ENCODE measurements at places on chromosomes 6 and 20. TPM values are rescaled to one million over a fixed set of nuclear protein-coding genes. Genes with fewer than 3 reads are reported as not detected.

DNA sequence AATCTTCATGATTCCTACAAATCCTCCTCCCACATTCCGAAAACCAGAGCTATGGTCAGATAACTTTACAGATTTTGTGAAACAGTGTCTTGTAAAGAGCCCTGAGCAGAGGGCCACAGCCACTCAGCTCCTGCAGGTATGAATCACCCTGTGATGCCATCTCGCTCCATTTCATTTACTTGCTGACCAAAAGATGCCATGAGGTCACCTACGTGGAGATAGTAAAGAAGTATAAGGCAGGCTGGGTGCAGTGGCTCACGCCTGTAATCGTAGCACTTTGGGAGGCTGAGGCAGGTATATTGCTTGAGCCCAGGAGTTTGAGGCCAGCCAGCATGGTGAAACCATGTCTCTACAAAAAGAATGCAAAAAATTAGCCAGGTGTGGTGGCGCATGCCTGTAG lies 30.9 kb downstream of the STK4 start:
- H3K4me3 ChIP-seq: peak overlapping the region; percentile 36
- peaks cover 49% of the 10 kb centered on the region for H3K4me1 ChIP-seq
- H3K36me3 ChIP-seq: peaks cover 69% of the 10 kb centered on the region
- no peaks in the 10 kb centered on the region for H3K27me3 ChIP-seq
- no peak for DNase-seq
- peak overlapping the region; percentile 64 for H3K27ac ChIP-seq

DNA sequence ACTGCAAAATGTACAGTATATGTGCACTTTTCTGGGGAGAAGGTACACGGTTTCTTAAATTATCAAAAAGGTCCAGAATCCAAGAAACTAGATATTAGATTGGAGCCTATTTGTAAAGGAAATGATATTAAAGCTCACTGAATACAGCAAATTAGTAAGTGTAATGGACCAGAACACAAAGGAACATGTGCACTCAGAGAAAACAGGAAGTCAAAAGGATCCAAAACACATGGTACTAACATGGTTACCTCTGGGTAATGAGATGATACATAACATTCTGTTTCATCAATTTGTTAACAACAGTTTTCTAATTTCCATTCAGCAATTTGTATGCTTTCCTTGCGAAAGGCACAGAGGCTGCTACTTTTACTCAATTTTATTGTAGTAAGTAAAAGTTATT lies 18.7 kb downstream of the ZNF322 start:
- H3K27ac ChIP-seq: no peak overlapping the region
- H3K27me3 ChIP-seq: no peaks in the 10 kb centered on the region
- no peak overlapping the region for H3K4me3 ChIP-seq
- DNase-seq: no peak
- no peaks in the 10 kb centered on the region for H3K4me1 ChIP-seq

DNA sequence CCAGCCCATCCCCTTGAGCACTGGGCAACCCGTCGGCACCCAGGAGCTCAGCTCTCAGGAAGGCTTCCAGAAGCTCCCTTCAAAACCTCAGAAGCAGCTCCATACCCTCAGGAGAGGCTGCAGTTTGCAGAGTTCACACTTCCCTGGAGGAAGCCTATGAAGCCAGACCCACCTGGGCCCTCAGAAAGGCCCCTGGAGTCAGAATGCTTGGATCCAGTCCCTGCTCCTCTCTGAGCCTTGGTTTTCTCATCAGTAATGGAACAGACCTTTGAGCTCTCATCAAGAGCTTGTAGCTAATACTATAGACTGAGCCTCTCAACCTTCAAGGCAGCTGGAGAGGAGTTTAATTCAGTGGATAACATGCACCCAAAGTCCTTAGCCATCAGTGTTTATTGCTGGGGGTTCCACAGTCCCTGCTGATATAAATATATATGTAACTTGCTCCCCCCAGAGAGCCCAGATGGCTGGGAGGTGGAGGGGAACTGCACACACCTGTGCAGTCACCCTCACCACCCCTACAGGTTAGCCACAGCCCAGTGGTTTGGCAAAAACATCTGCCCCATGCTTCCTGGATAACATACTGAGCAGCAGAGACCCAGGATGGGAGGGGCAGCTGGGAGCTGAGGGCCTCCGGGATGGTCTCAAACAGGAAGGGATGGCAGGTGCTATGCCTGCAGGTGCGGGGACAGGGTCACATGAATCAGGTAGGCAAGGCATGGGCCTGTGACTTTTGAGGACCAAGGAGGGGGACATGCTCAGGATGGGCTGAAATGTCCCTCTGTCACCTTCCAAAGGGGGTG lies 120.1 kb downstream of the SNX5 start:
- peaks cover 7% of the 10 kb centered on the region for H3K4me1 ChIP-seq
- no peaks in the 10 kb centered on the region for H3K36me3 ChIP-seq
- no peaks in the 10 kb centered on the region for H3K27me3 ChIP-seq
- H3K27ac ChIP-seq: no peak overlapping the region
- no peak for DNase-seq

Gene SNPH
- total RNA-seq: 1.4 TPM

- peaks cover 16% of the 10 kb centered on the region for H3K4me1 ChIP-seq
- H3K36me3 ChIP-seq: no peaks in the 10 kb centered on the region
- no peaks in the 10 kb centered on the region for H3K27me3 ChIP-seq
- H3K4me3 ChIP-seq: peak overlapping the region; percentile 19
- DNase-seq: no peak
- no peak overlapping the region for H3K27ac ChIP-seq
These were observed 9.2 kb downstream of the FOXA2 start for GRCh38 chr20:22575087-22575721.

Gene EPHA7
- not detected for total RNA-seq

- H3K27ac ChIP-seq: no peak overlapping the region
- no peaks in the 10 kb centered on the region for H3K36me3 ChIP-seq
- H3K27me3 ChIP-seq: no peaks in the 10 kb centered on the region
- no peak for DNase-seq
- H3K4me3 ChIP-seq: no peak overlapping the region
These were observed 15.7 kb downstream of the GSTA3 start for GRCh38 chr6:52893803-52894202.

GRCh38 chr6:21404577-21404976 lies 189.0 kb upstream of the SOX4 start:
- H3K4me1 ChIP-seq: no peaks in the 10 kb centered on the region
- no peak for DNase-seq
- H3K27me3 ChIP-seq: no peaks in the 10 kb centered on the region

DNA sequence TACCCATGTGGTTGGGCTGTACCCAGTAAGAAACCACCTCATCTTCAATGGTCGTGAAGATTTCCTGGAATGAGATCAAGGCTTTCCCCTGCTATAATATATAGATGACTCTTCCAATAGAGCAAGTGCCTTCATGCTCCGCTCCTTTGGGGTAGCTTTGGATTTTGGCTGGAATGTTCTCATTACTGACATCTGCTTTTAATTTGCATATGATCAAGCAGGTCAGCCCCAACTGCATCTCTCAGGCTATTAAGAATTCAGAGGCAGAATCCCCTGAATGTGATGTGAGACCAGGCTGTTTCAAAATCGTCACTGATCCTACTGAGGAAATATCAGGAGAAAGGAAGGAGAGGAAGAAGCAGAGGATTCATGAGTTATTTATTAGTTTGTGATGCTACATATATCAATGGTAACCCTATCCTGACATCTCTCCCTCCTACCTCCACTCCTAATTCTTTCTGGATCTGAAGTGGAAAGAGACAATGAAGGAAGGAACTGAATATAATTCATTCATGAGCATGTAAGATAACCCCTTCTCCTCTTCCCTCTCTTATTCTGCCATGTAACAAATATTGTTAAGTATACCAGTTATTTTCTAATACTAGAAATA lies 47.6 kb upstream of the FUCA2 start:
- no peaks in the 10 kb centered on the region for H3K36me3 ChIP-seq
- no peak overlapping the region for H3K27ac ChIP-seq
- H3K4me1 ChIP-seq: no peaks in the 10 kb centered on the region
- no peak overlapping the region for H3K4me3 ChIP-seq
- H3K27me3 ChIP-seq: no peaks in the 10 kb centered on the region

DNA sequence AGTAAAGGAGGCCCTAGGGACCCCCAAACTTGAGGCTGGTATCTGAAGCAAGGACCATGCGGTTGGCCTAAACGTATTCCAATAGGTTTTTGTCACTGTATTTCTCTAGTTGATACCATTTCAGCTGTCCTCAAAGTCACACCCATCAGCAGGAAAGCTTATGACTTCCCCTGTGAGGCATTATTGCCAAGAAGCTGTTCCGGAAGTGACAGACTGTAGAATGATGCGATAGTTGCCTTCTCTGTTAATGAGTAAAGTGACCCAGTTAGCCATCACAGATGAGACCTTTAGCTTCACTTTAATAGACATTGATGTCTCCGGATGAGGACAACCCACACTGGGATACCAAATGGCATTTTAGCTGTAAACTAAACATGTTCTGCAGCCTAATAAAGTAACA lies 147.9 kb downstream of the RNGTT start:
- no peaks in the 10 kb centered on the region for H3K36me3 ChIP-seq
- H3K4me1 ChIP-seq: no peaks in the 10 kb centered on the region
- no peaks in the 10 kb centered on the region for H3K27me3 ChIP-seq
- no peak overlapping the region for H3K27ac ChIP-seq
- no peak overlapping the region for H3K4me3 ChIP-seq

GRCh38 chr6:97316978-97317377 lies 34.0 kb upstream of the MMS22L start:
- H3K4me1 ChIP-seq: no peaks in the 10 kb centered on the region
- H3K27ac ChIP-seq: no peak overlapping the region
- H3K36me3 ChIP-seq: no peaks in the 10 kb centered on the region
- no peak for DNase-seq

DNA sequence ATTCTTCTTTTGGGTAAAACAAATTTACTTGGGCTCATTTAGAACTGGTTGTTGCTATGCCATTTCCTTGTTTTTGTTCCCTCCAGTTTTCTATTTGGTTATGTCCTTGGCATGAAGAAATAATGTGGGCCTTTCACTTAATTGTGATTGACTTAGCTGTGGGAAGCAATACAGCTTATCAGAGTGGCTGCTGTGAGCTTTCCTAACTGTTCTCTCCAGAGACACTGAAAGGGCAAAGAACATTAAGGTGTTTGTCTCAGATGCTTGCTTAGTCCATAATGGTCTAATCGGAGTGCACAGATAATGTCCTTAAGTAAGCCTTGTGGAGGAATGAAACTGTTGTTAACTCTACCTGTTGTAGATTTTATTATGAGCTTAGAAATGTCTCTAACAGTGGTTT lies 56.6 kb downstream of the SH3BGRL2 start:
- no peaks in the 10 kb centered on the region for H3K4me1 ChIP-seq
- DNase-seq: no peak
- H3K36me3 ChIP-seq: no peaks in the 10 kb centered on the region
- no peaks in the 10 kb centered on the region for H3K27me3 ChIP-seq
- H3K27ac ChIP-seq: no peak overlapping the region

GRCh38 chr20:64065062-64065973 lies 2.3 kb downstream of the TCEA2 start:
- peaks cover 73% of the 10 kb centered on the region for H3K4me1 ChIP-seq
- DNase-seq: peak; percentile 84
- H3K4me3 ChIP-seq: peak overlapping the region; percentile 85
- H3K27ac ChIP-seq: peak overlapping the region; percentile 97
- H3K36me3 ChIP-seq: no peaks in the 10 kb centered on the region
- no peaks in the 10 kb centered on the region for H3K27me3 ChIP-seq

DNA sequence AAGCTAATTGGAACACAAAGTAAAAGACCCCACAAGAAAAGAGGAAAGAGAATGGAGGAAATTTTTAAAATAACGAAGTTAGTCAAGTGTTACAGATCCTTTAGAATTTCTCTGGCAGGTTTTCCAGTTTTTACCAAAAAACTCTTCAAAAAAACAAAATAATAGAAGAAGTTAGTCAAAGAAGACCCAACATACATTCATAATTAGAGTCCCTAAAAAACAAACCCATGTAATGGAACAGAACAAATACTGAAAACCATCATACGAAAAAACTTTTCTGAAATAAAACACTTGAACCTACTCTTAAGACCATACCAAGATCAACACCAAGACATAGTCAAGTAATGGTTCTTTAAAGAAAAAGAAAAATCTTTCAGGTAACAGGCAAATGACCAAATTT lies 31.6 kb downstream of the RANBP9 start:
- H3K4me1 ChIP-seq: 0 out of 2 replicates have a peak, but pooled peaks cover 3% of the 10 kb centered on the region
- H3K27ac ChIP-seq: no peak overlapping the region
- DNase-seq: no peak

DNA sequence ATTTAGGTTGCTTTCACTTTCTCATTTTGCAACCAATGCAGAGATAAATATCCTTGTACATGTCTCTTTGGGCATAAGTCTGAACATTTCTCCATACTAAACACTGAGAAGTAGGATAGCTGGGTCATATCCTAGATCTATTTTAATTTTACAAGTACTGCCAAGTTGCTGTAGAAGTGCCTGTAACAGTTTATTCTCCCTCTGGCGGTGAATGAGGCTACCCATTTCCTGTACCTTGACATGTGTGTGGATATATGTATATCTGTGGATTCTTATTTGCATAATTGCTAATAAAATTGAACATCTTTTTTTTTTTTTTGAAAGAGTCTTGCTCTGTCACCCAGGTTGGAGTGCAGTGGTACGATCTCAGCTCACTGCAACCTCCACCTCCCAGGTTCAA lies 48.0 kb upstream of the PNRC1 start:
- H3K4me1 ChIP-seq: no peaks in the 10 kb centered on the region
- no peaks in the 10 kb centered on the region for H3K36me3 ChIP-seq
- no peak overlapping the region for H3K4me3 ChIP-seq
- H3K27me3 ChIP-seq: no peaks in the 10 kb centered on the region
- peak; percentile 46 for DNase-seq

Gene EYS
- not detected for total RNA-seq

DNA sequence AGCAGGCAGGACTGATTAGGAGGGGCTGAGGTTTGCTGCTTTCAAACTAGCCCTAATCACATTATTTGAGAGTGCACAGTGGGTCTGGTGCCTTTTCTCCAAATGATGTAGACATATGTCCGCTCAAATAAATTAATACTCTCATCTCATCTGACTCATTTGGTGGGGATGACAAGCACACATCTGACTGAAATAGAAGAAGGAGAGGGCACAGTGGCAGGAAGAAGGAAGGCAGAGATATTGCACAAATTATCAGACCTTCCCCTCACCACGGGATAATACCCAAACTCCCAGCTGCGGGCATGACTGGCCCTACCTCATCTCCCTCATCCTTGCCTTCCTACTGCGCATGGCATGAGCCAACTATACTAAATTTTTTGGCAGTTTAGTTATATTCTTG lies 33.9 kb upstream of the TNFRSF21 start:
- no peaks in the 10 kb centered on the region for H3K27me3 ChIP-seq
- H3K4me3 ChIP-seq: no peak overlapping the region
- H3K36me3 ChIP-seq: no peaks in the 10 kb centered on the region
- DNase-seq: no peak

DNA sequence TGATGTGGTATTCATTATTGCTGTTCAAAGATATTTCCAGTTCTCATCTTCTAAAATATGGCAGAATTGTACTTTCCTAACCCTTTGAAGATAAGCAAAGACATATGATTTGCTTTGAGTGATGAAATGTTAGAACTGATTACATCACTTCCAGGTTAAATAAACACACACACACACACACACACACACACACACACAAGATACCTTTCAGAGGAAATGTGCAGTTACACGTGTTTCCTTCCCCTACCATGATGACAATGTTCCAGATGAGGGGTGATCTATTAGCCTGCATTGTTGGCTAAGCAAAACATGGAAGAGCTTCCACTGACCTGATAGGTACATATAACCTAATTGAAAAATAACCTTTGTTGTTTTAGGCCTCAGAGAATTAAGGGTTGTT lies 11.7 kb upstream of the FRK start:
- no peaks in the 10 kb centered on the region for H3K27me3 ChIP-seq
- H3K4me1 ChIP-seq: peaks cover 1% of the 10 kb centered on the region
- no peak overlapping the region for H3K4me3 ChIP-seq
- H3K27ac ChIP-seq: no peak overlapping the region

GRCh38 chr6:6622501-6622900 lies 34.0 kb downstream of the LY86 start:
- no peak for DNase-seq
- H3K4me1 ChIP-seq: 0 out of 2 replicates have a peak, but pooled peaks cover 6% of the 10 kb centered on the region
- H3K4me3 ChIP-seq: no peak overlapping the region
- no peaks in the 10 kb centered on the region for H3K27me3 ChIP-seq
